IMR-90 (cell line): ENCODE measurements at places on chromosomes 16 and 17. TPM values are rescaled to one million over a fixed set of nuclear protein-coding genes. Genes with fewer than 3 reads are reported as not detected.

DNA sequence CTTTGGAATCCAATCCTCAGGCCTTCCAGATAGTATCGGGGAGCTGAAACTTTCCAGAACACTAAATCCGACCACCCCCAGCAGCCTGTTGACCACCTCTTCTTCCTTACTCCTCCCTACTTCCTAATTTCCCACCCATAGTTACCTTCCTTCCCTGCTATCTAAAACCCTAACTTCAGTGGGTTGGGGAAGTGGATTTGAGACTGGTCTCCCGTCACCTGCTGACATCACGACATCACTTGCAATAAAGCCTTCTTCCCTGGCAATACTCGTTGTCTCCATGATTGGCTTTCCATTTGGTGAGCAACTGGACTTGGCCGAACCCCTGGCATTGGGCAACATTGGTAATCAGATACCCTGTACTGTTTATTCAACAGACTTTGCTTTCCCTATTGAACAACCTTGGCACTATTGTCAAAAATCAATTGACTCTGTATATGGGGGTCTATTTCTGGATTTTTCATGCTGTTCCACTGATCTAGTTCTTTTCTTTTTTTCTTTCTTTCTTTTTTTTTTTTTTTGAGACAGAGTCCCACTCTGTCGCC lies 11.8 kb upstream of the FOXK2 start:
- no peak for DNase-seq

DNA sequence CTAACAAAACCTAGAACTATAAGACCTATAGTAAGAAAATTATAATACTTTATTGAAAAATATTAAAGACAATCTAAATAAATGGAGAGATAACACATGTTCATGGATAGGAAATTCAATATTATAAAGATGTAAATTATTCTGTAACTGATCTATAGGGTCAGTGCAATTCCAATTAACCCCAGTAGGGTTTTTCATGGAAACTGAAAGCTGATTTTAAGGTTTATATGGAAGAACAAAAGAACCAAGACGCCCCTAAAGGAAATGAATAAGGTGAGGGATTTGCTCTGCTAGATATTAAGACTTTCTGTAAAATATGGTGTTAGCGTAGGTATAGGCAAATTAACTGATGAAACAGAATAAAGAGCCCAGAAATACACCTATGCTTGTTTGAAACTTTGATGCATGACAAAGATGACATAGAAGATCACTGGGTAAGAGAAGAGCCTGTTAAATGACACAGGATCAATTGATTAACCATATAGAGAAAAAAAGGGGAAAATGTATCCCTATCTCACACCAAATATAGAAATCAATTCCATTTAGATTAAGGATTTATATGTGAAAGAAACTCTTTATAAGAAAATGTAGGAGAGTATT lies 3.0 kb downstream of the ICAM2 start:
- DNase-seq = no peak

Gene PDILT
- not detected in 2 replicates for total RNA-seq

GRCh38 chr17:45225051-45225700 lies 3.5 kb downstream of the FMNL1 start:
- DNase-seq = no peak

GRCh38 chr17:18031955-18032354 lies 7.0 kb downstream of the ATPAF2 start:
- peak; percentile 61 for DNase-seq

DNA sequence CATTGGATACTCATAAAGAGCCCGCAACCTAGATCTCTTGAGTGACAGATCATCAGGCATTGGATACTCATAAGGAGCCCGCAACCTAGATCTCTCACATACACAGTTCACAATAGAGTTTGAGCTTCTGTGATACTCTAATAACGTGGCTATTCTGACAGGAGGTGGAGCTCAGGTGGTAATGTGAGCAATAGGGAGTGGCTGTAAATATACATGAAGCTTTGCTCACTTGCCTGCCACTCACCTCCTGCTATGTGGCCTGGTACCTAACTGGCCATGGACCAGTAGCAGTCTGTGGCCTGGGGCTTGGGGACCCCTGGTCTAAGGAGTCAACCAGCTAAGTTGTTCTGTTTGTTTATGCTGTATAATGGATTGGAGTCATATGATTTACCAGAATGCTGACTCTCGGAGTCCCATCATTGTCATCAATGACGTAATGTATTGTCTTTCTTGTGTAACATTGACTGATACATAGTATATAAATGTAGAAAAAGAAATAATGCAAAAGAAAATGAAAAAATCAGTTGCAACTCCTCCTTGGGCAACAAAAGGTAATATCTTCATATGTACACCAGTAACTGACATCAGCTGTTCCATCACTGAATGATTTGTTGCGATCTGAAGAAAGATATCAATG lies 17.5 kb downstream of the ABCA9 start:
- DNase-seq = no peak

Gene ERI2
- total RNA-seq = 10.2 and 15.0 TPM in 2 replicates

Gene HOXB8
- total RNA-seq = 0.54 and 0.56 TPM in 2 replicates

DNA sequence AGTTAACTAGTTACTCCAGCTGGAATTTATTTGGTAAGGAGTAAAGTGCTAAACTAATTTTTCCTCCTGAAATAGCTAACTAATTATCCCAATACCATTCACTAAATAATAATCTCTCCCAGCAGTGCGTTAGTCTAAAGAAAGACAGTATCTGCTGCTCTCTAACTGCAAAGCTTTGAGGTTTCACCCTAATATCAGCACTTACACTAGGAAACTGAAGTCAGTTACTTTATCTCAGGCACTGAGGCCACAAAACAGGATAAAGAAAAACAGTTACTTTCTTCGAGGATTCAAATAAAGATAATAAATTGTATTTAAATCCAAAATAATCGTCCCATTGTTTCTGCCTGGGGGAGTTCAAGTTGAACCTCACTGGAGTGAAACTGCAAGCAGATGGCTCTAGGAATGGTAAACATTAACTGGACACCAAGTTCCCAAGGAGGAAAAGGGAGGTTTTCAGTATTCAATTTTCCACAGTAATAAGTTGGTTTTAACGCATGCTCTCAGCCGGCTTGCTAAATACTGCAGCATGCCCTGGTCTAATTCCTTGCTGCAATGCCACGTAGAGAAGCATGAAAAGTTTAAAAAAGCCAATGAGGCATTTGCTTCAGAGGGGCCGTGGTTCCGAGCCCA lies 20.0 kb upstream of the FOXJ1 start:
- DNase-seq = no peak

- peak; percentile 12 for DNase-seq
Observed at GRCh38 chr17:1865252-1866037, 35.6 kb downstream of the RPA1 start.

DNA sequence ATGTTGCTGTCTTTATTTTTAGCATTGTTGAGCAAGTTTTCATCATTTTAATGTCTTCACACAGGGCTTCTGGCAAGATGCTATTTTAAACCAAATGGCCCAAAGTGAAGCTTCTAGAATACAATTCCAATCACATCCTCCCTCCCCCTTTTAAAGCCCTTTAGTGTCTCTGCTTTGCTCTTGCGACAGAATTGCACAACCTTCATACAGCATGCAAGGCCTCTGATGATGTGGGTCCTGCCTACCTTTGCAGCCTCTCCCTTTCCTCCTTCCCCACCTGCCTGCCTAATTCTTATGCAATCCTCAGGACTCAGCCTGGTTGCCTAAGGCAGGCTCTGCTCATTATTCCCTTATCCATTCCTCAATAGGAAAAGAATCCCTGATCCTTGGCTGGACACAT lies 381.7 kb downstream of the SLC39A11 start:
- no peak for DNase-seq

DNA sequence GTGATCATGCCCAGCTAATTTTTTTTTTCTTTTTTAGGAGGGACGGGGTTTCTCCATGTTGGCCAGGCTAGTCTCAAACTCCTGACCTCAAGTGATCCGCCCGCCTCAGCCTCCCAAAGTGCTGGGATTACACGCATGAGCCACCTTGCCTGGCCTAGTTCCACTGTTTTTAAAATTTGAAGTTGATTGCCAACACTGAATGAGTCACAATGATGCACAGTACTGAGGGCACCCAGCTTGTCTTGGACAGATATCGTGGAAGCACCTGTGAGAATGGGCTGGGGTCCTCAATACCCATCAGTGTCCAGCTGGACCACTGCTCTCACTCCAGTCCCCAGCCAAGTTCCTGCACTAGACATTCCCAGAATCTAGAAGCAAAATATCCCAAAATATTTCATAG lies 2.5 kb downstream of the KNOP1 start:
- DNase-seq = no peak

DNA sequence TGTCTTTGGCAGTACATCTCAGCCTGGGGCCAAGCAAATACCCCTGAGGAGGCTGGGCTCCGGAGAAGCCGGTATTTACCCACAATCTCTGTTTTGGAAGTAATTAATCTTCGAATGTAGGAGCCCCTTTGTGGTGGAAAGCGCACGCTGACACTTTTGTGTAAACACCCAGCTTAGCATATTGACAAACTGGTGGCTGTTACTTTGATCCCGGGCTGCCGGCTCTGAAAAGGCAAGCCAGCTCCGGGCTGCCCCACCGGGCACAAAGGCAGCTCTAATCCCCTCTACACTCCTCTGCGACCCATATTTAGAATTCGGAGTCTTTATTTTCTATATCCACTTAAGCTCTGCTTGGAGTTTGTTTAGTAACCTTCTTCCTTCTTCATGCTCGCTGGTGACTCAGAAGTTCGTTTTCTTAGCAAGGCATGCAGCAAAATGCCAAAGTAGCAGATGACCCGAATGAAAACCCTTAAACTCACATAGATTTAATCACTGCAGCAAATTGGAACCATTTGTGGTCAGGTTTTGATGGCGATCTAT lies 144.0 kb upstream of the IRX3 start:
- DNase-seq = peak; percentile 29

DNA sequence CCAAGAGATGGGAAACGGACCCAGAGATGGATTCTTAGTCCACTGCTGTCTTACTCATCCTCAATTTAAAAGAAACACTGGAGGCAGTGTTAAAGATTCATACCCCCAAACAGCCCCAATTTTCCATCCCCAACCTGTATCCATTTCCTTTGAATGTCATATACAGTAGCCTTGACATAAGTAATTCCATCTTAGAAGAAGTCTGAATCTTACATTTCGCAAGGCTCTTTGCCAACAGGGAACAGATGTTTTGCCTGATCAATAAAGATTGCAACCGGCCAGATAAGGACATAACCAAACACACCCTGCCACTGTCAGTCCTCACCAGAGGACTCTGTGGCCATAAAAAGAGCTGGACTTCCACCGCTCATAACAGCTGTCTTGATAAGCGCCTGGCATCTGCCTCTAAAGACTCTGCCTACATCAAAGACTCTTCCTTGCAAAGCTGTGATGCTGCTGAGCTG lies 59.0 kb upstream of the MED9 start:
- no peak for DNase-seq

GRCh38 chr17:7058831-7059447 lies 15.0 kb upstream of the SLC16A11 start:
- DNase-seq = peak; percentile 34

GRCh38 chr17:76296186-76296585 lies 11.9 kb downstream of the QRICH2 start:
- no peak for DNase-seq

Gene ETV4
- 3.3 and 4.3 TPM in 2 replicates for total RNA-seq

GRCh38 chr16:88787579-88788314 lies 2.7 kb upstream of the PIEZO1 start:
- no peak for DNase-seq

- no peak for DNase-seq
Observed at GRCh38 chr17:45022288-45022648, 29.2 kb downstream of the DCAKD start.

DNA sequence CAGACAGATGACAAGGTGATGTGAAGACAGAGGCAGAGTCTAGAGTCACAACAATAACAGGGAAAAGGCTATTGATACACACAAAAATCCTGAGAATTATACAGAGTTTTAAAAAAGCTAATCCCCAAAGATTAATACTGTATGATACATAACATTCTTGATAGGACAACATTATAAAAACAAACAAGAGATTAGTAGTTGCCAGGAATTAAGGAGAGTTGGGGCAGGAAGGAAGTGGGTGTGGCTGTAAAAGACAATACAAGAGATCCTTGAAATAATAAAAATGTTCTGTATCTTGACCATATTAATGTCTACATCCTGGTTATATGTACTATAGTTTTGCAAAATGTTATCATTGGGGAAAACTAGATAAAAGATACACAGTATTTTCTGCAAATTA lies 309.5 kb upstream of the PMFBP1 start:
- no peak for DNase-seq

DNA sequence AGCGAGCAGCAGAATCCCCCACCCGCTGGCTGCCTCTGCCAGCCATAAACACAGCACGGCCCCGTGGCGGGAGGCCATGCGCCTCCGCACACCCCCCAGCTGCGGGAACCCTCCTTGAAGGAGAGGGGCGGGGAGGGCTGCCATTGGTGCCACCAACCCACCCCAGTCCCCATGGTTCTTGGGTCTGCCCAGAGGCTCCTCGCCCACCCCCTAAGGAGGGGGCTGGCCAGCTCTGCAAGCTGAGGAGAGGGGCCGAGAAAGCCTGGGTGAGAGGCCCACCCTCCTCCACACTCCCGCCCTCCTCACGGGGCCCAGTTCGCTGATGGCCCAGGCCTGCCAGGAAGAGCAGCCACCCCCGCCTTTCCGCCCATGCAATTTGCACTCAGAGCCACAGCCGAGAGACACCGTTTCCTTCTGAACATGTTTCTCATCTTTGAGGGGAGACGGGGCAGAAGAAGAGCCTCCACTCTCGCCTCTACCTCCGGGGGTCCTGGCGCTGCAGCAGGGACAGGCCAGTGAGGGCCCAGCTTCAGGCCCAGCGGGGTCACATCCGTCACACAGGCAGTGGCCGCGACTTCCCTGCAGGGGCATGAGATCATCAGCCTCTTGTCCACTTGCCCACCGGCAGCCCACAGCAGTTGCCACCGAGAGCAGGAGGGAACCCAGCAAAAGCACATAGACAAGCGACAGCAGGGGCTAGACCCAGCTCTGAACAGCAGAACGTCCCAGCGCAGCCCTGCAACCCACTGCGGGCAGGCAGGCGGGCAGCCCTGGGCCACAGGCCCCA lies 23.0 kb downstream of the KATNB1 start:
- no peak for DNase-seq
